Stimulated activated CD4-positive, alpha-beta T cell treated with anti-CD3 and anti-CD28 coated beads, Interleukin-2, amount 100 ng/mL, for 48 hours (primary cell): ENCODE measurements at places on chromosomes 12 and 14.

- no peak for DNase-seq
These were observed 16.7 kb downstream of the LGR5 start for GRCh38 chr12:71456316-71456715.

GRCh38 chr12:26466726-26467125 lies 271.4 kb downstream of the SSPN start:
- no peak for DNase-seq

DNA sequence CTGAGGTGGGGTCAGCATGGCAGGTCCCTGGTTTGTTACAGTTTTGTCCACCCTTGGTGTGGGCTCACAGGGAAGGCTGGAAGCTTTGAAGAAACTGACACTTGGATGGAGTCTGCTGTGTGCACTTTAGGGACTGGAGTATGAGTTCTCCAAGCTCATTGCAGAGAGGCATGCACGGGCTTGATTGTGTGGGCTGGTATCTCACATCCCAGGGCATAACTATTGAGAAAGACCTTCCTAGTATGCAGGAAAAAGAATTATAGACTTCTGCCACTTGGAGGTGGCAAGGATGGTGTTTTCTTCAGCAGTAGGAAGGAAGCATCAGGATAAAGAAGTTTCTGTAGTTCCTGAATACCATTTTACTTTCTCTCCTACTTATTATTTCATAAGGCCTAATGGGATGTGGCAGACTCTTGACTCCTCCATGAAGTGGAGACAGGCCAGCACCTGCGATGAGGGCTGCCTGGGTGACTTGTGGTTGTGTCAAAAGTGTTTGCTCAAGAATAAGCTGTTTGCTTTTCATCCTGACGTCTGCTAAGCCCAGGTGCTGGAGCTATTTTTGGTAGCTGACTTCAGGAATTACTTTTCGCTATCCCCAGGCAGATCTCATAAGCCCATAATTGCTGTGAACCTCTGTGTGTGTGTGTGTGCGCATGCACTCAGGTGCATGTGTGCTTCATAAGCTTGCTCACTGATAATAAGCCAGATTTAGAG lies 125.8 kb downstream of the KTN1 start:
- DNase-seq: no peak

DNA sequence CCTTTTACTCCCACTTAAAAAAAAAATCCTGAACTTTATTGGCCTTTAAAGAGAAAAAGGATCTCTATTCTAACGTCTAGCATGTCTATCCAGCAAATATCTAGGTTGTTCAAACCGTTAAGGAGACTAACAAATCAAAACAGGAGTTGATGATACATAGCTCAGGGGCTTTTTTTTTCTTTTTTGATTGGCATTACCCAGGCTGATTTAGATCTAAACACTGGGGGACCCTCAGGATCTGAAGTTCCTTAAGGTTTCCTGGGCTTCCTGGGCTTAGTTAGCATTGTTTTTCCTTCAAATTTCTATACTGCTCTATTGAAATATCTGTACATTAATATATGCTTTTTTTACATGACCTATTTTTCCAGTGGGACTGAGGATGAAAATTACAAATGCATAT lies 42.3 kb downstream of the EFCAB11 start:
- DNase-seq: no peak

GRCh38 chr12:132069336-132069985 lies 74.7 kb downstream of the DDX51 start:
- no peak for DNase-seq

GRCh38 chr12:11906286-11906935 lies 164.3 kb upstream of the BCL2L14 start:
- no peak for DNase-seq

DNA sequence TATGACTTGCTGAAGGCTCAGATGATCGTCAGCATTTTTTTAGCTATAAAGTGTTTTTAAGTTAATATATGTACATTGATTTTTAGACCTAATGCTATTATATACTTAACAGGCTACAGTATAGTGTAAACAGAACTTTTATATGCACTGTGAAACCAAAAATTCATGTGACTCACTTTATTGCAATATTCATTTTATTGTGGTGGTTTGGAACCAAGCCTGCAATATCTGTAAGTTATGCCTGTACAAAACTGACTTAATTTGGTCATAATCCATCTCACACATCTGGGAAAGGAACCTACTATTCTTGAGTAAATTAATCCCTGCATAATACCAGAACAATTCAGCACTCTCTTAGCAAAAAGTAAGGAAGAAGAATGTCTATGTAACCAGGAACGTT lies 390.7 kb downstream of the SYT1 start:
- DNase-seq: no peak

DNA sequence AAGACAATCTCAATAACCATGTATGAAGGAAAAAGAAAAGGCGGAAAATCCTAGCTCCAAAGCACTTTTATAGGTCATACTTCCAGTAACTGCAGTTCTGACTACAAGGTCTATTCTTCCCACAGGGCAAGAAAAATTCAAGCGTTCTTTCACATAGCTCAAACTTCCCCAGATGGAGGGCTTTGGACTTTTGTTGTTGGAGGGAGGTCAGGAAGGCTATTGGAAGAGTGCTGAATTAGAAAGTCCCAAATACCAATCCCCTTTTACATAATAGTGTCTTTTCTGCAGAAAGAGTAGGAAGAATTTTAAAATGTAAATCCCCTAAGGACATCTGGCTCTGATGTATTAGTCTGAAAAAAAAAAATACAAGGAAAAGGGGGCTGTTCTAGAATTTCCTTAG lies 309.4 kb downstream of the MDGA2 start:
- no peak for DNase-seq

- DNase-seq: no peak
These were observed 67.3 kb downstream of the KCNK10 start for GRCh38 chr14:88255798-88256197.
